Stimulated activated CD4-positive, alpha-beta T cell treated with anti-CD3 and anti-CD28 coated beads, Interleukin-1b, Interleukin-23, amount 100 ng/mL, for 24 hours (primary cell): ENCODE measurements at places on chromosomes 5 and 9.
A peak's percentile ranks its signal among the peaks of the same experiment; 100 is the strongest.

- no peak for DNase-seq
Observed at GRCh38 chr9:13876741-13877140, 437.2 kb downstream of the NFIB start.

GRCh38 chr9:32627394-32627954 lies 8.0 kb downstream of the TAF1L start:
- DNase-seq = no peak

- DNase-seq = peak; percentile 52
Observed at GRCh38 chr9:126558051-126558665, 55.6 kb upstream of the LMX1B start.

GRCh38 chr5:119021149-119021732 lies 32.9 kb upstream of the DTWD2 start:
- no peak for DNase-seq

GRCh38 chr5:5296051-5296450 lies 126.4 kb upstream of the ICE1 start:
- DNase-seq = no peak

- no peak for DNase-seq
Observed at GRCh38 chr5:104347119-104347708, 784.6 kb upstream of the NUDT12 start.

DNA sequence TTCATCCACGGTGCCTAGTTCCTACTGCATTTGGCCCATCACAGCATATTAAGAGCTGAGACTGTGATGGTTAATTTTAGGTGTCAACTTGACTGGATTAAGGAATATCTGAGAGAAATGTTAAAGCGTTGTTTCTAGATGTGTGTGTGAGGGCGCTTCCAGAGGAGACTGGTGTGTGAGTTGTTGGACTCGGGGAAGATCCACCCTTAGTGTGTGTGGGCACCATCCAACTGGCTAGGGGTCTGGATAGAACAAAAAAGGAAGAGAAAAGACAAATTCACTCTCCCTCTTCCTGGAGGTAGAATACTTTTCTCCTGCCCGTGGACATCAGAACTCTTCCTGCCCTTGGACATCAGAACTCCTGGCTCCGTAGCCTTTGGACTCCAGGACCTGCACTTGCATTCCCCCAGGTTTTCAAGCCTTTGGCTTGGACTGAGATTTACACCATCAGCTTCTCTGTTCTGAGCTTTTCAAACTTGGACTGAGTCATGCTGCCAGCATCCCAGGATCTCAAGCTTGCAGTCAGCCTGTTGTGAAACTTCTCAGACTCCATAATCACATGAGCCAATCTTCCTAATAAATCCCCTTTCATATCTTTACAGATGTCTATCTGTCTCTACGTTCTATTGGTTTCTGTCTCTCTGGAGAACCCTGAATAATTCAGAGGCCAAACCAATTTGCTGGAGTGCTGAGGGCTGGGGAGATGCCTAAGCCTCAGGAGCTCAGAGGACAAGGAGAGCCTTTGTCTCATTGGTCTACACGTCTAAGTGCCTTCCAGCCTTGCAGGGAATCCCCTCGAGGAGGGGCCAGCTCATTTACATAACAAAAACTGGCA lies 164.5 kb downstream of the DCP2 start:
- DNase-seq = no peak

GRCh38 chr9:79301085-79301484 lies 270.7 kb upstream of the TLE4 start:
- no peak for DNase-seq

- no peak for DNase-seq
Observed at GRCh38 chr9:137545123-137545522, 5.1 kb downstream of the PNPLA7 start.

DNA sequence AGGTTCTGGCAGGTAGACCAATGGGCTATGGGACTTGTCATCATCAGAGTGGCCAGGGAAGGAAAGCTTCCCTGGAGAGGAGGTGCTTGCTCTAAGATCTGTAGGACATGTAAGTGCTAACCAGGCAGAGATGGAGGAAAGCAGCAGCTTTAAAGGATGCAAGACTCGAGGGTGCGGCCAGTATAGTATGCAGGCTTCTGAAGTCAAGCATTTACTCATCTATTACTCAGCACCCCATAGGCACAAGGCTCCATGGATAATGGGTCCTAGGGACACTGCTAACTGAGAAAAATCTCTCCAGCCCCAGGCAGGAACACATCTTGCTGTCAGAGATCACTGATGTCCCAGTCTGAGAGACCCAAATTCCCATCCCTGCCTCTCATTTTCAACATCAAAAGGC lies 49.7 kb downstream of the WWC1 start:
- no peak for DNase-seq

GRCh38 chr5:139051392-139051791 lies 146.8 kb downstream of the SIL1 start:
- no peak for DNase-seq

DNA sequence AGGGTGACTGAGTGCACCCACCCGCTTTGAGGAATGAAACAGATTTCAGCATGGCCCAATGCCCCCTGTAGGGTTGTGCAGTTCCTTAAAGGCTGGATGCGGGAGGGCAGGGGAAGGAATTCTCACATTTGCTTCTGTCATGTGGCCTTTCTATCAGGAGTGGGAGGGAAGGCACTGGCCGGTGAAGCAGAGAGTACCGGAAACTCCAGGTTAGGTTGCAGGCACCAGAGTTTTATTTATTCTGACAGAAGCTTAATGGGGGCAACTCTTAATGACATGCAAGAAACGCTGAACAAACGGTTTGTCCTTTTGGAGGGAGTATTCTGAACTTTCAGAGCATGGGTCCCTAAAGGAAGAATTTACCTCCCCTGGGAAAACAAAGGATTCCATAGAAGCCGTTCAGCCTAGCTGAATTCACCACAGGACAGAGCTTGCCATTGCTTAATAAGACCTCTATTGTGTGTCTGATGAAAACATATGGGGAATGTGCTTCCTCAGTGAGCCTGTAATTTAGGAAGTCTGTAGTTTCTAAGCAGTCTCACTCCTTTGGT lies 44.1 kb upstream of the EQTN start:
- no peak for DNase-seq

- no peak for DNase-seq
Observed at GRCh38 chr9:37620396-37620795, 28.0 kb upstream of the TOMM5 start.

GRCh38 chr5:163565931-163566608 lies 60.7 kb downstream of the MAT2B start:
- DNase-seq = peak; percentile 2

DNA sequence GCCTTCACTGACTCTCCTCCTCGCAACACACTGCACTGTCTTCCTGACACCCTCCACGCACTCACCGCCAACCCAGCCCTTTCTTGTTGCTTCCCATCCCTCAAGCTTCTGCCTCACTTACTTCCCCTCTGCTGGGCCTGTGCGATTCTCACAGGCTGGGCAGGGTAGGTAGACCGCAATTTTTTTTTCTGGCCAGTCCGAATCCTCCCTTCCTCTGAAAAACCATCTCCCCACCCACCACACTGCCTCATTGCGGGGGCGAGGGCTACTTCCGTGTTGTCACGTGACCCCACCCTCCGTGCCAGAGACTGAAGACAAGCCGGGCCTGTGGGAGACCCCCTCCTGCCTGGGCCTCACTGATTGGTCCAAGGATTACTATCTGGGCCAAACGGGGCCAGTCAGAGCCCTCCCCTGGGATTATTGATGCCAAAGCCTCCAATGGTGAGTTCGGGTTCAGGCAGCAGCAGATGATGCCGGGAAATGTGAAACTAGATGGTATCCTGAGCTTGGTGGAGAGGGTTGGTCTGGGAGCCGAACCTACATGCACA lies 73.1 kb downstream of the STK10 start:
- peak; percentile 38 for DNase-seq

GRCh38 chr9:13719446-13719845 lies 440.0 kb upstream of the MPDZ start:
- no peak for DNase-seq

DNA sequence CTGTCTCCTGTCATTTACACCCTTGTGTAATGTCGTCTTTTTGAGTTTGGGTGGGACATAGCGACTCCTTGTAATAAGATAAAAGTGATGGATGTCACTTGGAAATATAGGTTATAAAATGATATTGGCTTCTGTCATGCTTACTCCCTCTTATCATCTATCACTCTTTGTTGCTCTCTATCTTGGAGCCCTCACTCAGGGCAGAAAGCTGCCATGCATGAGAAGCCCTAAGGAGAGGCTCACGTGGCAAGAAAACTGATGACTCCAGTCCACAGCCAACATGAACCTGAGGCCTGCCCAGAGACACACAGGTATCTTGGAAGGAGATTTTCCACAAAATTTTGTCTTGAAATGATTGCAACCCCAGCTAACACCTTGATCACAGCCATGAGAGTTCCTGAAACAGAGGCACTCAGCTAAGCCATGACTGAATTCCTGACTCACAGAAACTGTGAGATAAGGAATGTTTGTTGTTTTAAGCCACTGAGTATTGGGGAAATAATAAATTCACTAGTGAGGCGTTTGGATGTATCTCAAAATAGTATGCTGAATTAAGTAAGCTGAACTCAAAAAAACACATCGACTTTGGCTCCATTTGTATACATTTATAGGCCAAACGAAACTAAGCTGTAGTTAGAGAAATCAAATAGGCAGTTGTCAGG lies 216.7 kb downstream of the CDH18 start:
- DNase-seq = no peak

DNA sequence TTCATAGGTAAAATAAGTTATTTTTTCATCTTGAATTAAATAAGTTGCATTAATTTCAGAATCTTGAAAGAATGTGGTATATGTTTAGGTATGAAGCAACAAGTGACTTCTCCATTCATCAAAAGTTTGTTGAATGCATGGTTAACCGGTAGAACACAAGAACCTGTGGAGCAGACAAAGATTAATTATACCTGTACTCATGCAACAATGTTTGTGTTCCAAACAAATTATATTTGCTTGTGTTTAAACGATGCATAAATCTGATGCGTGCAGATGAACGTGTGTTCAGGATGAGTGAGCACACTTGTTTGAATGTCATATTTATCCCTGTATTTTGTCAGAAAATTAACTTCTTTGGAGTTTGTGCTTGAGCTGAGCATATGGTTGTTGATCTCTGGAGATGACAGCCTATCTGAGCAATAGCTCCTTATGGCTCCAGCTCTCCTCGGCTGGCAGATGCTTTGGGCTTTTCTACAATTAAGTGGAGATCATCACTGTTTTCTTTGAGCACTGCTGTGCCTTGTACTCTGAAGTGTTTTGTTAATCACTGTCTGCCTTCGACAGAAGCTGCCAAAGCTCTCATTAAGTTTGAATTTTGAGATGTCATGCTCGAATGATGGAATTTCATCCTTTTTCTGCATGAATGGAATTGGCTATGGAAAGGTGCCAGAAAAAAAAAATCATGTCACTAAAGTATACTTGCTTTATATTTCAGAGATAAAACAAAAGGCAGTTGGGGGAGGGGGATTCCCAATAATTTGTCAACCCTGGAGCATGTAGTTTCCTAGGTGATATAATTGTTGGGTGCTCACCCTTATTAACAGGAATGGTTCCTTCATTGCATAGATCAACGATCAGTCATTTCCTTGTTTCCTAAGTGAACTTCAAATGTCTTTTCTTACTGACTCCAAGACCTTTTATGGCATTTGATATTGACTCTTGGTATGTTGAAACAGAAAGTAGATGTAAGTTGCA lies 502.5 kb upstream of the ARRDC3 start:
- no peak for DNase-seq

GRCh38 chr5:169300468-169301385 lies at the start of gene SLIT3:
Gene SLIT3 (minus strand): TSS chr5:169301139. CDS start chr5:169300709, 430 bp downstream.
- DNase-seq = no peak

GRCh38 chr5:124605541-124605940 lies 140.9 kb downstream of the ZNF608 start:
- no peak for DNase-seq

- DNase-seq = no peak
Observed at GRCh38 chr9:72443855-72444254, 77.6 kb upstream of the TMC1 start.

- no peak for DNase-seq
Observed at GRCh38 chr5:68729678-68730077, 364.1 kb upstream of the SLC30A5 start.

DNA sequence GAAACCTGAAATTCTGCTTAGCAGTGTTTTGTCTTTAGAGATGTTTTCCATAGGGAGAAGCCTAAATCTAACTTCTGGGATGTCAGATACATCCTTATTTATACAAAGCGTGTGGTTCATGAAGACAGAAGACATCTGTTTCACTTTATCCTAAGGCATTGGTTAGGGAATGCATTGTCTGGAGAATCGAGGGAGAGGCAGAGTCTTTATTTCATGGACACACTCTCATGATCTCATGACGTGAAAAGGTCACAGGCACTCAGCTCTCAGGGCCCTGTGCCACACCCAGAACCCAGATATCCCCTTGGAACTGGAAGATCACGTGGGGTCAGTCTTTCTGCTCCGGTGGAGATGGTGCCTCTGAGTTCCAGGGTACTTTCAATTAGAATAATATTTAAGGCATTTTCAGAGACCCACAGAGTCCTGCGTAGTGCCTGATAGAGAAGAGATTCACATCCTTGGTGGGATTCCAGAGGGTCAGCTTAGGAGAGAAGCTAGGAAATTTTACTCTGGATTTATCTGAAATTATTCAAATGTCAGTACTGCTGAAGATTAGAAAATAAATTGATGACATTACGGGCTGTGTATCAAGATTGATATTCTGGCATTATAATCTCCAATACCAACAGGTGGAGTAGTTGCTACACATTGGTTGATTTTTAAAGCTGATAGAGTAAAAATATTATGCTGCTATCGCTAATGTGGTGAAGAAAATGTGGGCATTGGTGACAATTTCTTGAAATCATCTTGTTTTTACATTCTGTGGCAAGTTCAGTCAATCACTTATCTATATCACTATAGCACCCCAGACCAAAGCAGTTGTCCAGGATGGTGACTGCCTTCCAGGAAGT lies 378.3 kb downstream of the MTRR start:
- DNase-seq = no peak

DNA sequence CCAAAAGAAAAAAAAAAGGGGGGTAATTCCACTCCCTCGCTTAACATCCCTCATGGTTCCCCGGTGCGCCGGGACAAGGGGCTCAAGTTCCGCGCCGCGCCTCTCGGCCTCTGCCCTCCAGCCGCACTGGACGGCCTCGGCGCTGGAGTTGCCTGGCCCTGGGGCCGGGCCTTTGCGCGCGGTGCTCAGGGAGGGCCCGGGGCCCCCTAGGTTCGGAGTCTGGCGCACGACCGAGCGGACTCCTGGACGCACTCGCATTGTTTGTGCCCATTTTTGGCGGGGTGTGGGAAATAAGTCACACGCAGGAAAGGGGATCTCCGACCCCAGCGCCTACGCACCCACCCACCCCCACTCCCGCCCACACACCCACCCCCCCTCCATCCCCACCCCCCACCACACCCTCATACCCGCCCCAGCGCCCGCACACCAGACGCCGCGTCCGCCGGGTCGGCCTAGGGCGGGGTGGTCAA lies 381 bp downstream of the MED22 start:
- no peak for DNase-seq

- DNase-seq = no peak
Observed at GRCh38 chr9:97559111-97559514, 57.6 kb downstream of the TMOD1 start.

- DNase-seq = no peak
Observed at GRCh38 chr9:123360161-123361085, 4.4 kb downstream of the CRB2 start.

GRCh38 chr5:14902826-14903560 lies 31.4 kb upstream of the ANKH start:
- DNase-seq = no peak
